ENCODE measurements at places on chromosomes 4 and X.
A peak's percentile ranks its signal among the peaks of the same experiment; 100 is the strongest.

GRCh38 chr4:141660880-141661279 is 24.5 kb downstream of the IL15 start:
- no peak for DNase-seq

DNA sequence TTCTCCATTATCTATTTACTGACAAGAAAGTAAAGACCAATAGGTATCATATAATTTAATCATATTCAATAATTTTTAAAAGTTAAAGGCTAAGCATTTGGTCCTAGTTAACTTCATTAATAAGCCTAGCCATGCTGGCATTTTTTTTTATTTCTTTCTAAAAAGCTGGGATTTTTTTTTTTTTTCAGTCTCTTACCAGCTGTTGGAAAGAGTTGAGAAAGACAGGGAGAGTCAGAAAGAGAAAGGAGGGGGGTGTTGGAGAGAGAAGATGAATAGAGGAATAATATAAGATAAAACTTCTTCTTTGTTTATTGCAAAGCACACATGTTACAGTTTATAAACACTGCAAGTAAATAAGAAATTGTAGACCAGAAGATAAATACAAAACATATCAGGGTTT is 5.9 kb upstream of the NR3C2 start:
- no peak for DNase-seq

DNA sequence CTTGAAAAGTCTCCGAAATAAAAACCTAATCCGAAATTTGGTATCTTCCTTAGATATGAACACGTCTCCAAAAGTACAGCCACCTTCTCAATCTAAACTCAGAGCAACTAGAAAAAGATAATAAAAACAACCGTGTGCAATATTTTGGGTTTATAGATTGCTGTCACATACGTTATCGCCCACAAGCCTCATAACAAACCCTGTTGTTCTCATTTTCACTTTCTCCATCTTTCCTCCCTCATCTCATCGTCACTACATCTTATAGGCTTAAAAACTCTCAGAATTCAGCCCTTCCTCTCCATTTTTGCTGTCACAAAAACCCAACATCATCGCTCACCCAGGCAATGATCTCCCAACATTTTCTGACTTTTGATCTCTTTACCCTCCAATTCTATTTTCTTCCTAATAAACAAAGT is 448 bp upstream of the SCFD2 start:
- DNase-seq = no peak

- DNase-seq = no peak
Observed at GRCh38 chr4:6576512-6576911, 1.5 kb downstream of the MAN2B2 start.

DNA sequence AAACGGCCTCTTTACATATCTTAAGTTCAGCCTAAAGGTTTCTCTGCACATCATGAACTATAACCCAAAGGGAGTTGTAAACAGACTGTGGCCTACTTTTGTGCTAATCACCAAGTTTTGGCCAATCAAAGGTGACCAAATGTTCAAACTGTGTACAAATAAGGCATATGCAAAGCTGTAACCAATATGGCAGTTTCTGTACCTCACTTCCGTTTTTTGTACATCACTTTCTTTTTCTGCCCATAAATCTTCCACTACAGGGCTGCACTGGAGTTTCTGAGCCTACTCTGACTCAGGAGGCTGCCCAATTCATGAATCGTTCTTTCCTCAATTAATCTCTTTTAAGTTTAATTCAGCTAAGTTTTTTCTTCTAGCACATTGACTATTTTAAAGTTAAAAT is 318.7 kb downstream of the SLC7A11 start:
- DNase-seq = no peak

- peak; percentile 69 for DNase-seq
Observed at GRCh38 chr4:17324386-17324830, 187.5 kb downstream of the QDPR start.

GRCh38 chr4:57504797-57505530 is 394.8 kb upstream of the IGFBP7 start:
- no peak for DNase-seq

- no peak for DNase-seq
Observed at GRCh38 chr4:174928174-174928573, 10.0 kb downstream of the ADAM29 start.

- no peak for DNase-seq
Observed at GRCh38 chr4:54818481-54818880, 160.7 kb downstream of the KIT start.

- no peak for DNase-seq
Observed at GRCh38 chr4:120082251-120082650, 15.6 kb upstream of the MAD2L1 start.

- DNase-seq = no peak
Observed at GRCh38 chr4:172978848-172979247, 189.8 kb upstream of the GALNT7 start.

DNA sequence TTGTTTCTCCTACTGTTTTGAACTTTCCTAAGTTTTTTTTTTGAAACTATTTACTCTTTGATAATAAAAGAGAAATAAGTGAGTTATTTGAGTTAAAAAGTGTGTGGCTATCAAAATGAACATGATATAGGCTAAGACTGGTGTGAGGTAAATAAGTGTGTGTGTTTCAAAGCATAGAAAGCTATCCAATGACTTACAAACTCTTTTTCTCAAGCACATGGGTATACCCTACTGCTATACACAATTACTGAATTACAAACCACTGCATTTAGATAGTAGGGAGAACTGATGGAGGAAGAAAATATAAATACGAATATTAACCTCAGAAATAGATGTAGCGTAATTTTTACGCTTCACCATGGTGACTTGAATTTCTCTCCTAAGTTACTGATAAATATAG is 305.8 kb upstream of the ANXA10 start:
- no peak for DNase-seq

GRCh38 chr4:38570647-38571276 is 93.2 kb upstream of the KLF3 start:
- DNase-seq = no peak

DNA sequence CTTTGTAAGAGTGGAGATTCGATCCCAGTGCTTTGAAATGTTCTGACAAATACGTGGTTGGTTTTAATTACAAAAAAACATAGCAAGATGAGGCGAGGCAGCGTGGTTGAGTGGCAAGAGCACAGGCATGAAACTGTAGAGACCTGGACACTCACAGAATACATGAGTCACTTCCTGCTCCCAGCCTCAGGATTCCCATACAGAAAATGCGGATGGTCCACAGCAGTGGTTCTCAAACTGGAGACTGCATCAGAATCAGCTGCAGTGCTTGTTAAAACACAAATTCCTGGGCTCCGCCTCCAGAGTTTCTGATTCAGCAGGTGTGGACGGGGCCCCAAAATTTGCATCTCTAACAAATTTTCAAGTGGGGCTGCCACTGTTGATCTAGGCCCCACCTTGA is 10.1 kb downstream of the OTOP1 start:
- peak; percentile 31 for DNase-seq

- DNase-seq = no peak
Observed at GRCh38 chrX:2192584-2193272, 308.0 kb downstream of the DHRSX start.

- no peak for DNase-seq
Observed at GRCh38 chrX:19865567-19866363, 21.6 kb downstream of the SH3KBP1 start.

- no peak for DNase-seq
Observed at GRCh38 chr4:24753519-24753918, 41.9 kb upstream of the SOD3 start.

DNA sequence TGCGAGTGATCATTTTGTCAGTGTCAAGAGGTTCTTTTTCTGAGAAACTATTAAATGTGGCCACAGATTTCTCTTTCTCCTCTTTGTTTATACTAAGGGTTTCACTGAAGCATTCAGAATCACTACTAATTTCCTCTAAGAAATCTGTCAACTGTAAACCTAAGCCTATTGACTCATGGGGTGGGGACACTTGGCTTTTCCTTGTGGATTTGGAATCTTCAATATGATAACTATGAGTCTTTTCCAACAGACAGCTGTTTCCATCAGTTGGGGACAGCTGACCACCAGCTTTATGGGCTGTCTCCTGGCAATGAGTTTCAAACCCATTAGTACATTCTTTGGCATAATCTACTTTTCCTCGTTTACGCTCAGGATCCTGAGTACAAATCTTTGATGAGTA is 13.8 kb downstream of the PGRMC1 start:
- no peak for DNase-seq

DNA sequence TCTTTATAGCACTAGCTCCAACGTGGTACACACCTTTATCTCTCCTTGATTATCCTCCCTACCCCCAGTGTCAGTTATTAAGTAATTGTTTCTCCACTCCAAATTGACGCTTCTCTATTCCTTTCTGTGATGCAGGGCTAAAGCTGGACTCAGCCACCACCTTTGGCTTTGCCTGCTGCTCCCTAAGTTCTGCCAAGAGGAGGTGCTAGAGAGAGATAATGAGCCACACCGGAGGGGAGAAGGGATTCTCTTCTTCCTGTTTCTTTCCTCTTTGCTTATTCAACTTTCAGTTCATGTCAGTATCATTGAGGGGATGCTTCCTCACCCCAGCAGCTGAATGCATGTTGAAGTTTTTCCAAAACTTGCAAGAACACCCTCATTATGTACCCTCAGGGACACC is 176.5 kb downstream of the GBA3 start:
- DNase-seq = no peak

DNA sequence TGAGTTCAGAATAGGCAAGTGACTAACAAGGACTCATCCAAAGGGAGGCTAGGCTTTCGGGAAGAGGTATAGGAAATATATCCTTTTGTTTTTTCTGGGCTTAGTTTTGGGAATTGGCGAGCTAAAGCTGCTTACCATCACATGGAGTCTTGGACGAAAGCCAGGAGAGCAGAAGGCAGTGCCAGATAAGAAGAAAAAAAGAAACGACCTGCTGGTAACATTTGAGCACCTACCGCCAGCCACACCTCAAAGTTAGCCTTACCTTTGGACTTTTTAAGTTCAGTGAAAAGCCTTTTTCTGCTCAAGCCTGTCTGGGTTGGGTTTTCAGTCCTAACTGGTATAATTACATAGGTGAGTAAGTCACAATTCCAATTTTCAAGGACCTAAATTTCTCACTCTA is 85.1 kb upstream of the LCORL start:
- no peak for DNase-seq

GRCh38 chr4:61195101-61195500 is 5.0 kb upstream of the ADGRL3 start:
- no peak for DNase-seq

GRCh38 chr4:16207409-16207808 is 18.9 kb downstream of the TAPT1 start:
- DNase-seq = no peak

- no peak for DNase-seq
Observed at GRCh38 chr4:183872531-183872930, 32.6 kb upstream of the STOX2 start.

DNA sequence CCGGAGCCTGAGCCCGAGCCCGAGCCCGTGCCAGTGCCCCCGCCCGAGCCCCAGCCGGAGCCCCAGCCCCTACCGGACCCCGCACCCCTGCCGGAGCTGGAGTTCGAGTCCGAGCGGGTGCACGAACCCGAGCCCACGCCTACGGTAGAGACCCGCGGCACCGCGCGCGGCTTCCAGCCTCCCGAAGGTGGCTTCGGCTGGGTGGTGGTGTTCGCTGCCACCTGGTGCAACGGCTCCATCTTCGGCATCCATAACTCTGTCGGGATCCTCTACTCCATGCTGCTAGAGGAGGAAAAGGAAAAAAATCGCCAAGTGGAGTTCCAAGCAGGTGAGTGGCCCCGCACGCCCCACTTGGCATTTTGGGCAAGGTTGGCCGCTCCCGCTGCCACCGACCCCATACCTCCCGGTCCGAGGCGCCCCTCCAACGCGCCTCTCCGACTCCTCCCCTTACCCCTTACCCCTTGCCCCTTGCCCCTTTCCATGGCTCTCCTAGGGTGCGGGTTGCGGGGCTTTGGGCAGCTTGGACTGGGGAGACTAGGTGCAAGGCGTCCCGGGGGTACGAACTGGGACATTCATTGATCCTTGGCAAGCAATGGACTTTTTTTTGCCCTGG is 553 bp downstream of the SLC16A2 start:
- DNase-seq = no peak

- no peak for DNase-seq
Observed at GRCh38 chrX:49925176-49925575, 2.8 kb downstream of the CLCN5 start.

DNA sequence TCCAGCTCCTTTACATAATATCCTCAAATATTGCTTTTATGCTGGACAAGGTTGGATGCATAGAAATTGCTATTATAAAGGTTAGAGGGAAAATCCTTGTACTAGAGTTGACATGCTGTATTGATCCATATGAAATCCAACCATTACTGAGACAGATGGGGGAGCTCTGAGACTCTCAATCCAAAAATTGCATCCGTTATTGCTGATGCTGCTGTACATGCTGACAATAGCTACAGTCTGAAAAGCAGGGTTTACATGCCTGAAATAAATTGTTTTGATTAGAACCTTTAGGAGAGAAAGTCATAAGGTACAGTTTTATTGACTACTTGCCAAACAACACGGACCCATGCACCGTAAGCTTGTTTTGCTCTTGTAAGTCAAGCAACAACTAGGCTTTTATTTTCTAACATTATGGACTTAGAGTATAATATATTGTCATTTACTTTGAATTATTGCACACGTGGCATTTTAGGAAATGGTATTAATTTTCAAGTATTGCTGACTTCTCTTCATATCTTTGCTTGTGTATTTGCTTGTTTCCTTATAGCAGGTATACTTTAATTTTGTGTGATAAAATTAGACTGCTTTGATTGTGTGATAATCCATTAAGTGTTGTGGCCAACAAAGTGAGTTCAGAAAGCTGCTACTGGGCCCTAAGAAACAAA is 1365.2 kb downstream of the STIM2 start:
- DNase-seq = no peak

- DNase-seq = no peak
Observed at GRCh38 chr4:2334826-2335728, 73.2 kb upstream of the MXD4 start.

GRCh38 chr4:54566608-54567007 is 91.1 kb upstream of the KIT start:
- peak; percentile 76 for DNase-seq

- DNase-seq = no peak
Observed at GRCh38 chr4:71094201-71094600, 100.8 kb downstream of the DCK start.

GRCh38 chr4:84022564-84022963 is 476.5 kb downstream of the NKX6-1 start:
- no peak for DNase-seq

DNA sequence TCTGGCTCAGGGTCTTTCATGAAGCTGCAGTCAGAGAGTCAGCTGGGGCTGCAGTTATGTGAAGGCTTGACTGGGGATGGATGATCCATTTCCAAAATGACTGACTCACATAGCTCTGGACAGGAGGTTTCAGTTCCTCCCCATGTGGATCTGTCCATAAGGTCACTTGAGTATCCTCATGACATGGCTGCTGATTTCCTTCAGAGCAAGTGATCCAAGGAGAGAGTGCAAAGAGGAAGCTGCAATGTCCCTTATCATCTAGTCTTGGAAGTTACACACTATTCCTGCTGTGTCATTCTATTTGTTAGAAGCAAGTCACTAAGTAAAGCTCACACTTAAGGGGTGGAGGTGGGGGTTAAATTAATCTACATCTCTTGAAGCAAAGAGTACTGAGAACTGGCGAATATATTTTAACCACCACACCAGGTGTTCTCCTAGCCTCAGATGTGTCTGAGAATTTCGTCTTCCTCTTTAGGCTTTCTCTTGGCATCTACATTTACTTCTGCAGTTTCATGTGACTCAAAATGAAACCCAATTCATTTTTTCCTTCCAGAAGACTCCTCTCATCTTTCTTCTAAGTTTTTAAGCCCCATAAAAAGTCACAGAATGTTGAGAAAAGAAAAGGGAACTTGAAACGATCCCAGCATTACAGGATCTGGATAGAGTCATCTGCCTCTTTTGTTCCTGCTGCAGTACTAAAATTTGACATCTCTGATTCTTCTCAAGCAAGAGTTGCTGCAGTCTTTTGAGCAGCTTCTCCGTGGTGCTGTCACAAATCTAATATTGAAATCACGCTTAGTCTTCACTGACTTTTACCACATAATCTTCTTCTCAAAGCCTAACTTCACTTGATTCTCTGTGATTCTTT is 3.8 kb upstream of the GRPR start:
- DNase-seq = no peak

Data from NCI-H526 (cell line).